Stimulated activated CD4-positive, alpha-beta T cell treated with anti-CD3 and anti-CD28 coated beads, Interleukin-4, amount 100 ng/mL, for 48 hours (primary cell): ENCODE measurements at places on chromosomes 11 and 22.

GRCh38 chr11:128375961-128376360 is 211.4 kb downstream of the ETS1 start:
- no peak for DNase-seq

DNA sequence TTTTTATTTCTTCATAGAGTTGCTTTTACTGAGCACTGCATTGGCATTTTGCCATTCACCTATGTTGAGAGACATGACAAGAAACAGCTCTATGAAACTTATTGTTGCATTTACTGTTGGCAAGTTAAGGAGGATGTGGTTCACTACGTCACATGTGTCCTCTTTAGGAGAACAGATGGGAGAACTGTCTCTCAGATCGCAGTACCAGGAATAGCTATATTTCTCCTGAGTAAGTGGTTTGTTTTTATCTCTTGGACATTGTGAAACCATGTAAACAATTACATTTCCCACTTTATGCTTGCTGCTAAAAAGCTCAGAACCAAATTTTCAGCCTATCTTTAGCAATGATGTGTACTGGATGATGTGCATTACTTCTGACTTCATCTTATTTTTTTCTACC is 34.8 kb upstream of the PSMA1 start:
- no peak for DNase-seq

DNA sequence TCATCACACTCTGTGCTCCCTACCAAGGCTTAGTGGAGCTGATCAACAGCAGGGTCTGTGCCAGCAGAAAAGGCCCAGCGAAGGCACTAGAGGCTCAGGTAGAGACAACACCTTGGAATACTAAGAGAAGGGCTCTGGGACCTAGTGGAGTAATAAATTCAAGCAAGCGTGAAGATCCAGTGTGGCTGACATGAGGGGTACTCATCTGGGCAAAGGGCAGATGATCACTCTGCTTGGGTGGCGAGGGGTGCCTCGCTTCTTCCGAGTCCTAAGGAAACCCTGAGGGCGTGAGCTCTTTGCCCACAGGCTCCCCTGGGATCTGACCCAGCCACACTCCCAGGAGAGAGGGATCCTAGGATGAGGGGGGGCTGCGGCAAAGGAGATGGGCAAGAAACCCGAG is 3.5 kb upstream of the TPBGL start:
- no peak for DNase-seq

DNA sequence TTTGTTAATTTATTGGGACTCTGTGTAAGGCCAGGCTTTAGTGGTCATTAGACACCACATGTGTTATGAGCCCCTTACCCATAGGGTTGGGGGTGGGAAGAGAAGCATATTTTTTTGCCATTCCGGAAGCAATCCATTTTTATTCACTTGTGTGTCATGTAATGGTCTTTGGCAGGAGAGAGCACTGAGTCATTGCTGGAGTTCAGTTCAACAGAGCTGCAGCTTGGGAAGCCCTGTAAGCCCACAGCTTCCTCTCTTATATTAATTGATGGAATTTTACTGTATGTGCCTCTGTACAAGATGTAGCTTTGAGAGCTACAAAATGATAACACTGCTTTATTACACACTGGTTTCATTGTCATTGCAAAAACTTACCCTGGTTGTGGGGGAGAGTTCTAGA is 177.3 kb upstream of the SORL1-AS1 start:
- no peak for DNase-seq

DNA sequence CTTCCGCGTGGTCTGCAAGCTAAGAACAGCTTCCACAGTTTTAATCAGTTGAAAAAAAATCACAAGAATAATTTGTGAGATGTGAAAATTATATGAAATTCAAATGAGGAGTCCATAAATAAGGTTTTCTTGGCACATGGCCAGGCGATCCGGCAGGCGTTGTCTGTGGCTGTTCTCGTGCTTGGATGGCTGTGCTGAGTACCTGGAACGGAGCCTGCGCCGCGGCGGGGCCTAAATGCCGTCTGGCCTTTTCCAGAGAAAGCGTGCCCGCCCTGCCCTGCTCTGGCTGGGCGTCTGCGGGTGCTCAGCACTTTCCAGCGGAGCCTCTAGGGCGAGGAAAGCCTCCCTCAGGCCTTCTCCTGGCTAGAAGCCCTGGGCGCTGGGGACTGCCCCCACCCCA is 41.8 kb downstream of the OSBPL5 start:
- no peak for DNase-seq

DNA sequence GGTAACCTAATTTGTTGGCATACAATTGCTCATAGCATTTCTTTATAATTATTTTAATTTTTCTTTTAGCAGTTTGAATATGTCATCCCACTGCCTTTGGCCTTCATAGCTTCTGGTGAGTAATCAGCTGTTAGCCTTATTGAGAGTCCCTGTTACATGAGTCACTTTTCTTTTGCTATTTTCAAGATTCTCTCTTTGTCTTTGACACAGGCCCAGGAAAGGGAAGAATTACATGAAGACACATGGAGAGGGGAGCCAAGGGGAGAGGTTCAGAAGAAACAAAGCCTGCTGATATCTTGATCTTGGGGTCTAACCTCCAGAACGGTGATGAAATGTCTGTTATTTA is 418.2 kb downstream of the METTL15 start:
- DNase-seq, result no peak

- DNase-seq, result no peak
Observed at GRCh38 chr11:15930442-15931025, 425.8 kb downstream of the SOX6 start.

DNA sequence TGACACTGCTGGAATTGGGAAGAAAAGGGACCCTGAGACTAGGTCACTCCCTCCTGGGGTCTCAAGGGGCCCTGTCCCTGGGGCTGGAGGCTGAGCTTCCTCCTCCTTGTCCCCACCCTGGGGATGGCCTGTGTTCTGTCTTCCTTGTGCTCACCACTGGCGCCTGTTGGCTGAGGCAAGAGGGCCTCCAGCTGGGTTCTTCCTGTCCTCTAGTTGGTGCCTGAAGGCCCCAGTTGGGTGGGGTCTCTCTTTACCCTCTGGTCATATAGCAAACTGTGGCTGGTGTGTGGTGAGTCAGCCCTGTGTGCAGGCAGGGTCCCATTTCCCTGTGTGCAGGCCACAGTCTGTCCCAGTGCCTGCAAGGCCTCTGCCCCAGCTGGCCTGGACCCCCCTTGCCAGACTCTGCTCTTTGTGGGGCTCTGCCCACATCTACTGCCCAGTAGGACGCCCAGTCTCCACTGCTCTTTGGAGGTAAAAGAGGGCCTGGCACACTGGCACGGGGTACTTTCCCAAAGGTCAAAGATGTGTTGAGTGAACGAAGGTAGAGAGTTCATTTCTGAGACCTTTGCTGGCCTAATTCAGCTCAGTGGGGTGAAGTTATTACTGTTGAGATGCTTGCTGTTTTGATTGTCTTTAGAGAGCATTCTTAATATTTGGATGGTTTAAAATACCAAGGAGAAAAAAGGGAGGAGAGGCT is 55.1 kb upstream of the CLDN5 start:
- DNase-seq, result no peak
